ENCODE measurements at places on chromosomes 5 and 9.
A peak's percentile ranks its signal among the peaks of the same experiment; 100 is the strongest.

DNA sequence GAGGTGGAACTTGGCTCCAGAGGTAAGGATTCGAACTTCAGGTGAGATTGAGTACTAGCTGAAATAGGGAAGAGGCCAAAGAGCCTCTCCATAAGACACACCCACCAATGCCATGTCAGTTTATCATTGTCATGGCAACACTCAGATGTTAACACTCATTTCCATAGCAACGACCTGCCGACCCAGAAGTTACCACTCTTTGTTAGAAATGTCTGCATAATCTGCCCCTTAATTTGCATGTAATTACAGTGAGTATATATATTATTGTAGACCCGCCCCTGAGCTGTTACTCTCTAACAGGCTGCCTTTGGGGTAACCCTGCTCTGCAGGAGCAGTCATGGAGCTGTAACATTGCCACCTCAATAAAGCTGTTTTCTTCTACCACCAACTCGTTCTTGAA is 10.2 kb upstream of the NTRK2 start:
- DNase-seq = no peak

GRCh38 chr9:3971391-3972082 is 328.3 kb downstream of the GLIS3 start:
- no peak for DNase-seq

- no peak for DNase-seq
Observed at GRCh38 chr5:124981901-124982300, 235.5 kb upstream of the ZNF608 start.

DNA sequence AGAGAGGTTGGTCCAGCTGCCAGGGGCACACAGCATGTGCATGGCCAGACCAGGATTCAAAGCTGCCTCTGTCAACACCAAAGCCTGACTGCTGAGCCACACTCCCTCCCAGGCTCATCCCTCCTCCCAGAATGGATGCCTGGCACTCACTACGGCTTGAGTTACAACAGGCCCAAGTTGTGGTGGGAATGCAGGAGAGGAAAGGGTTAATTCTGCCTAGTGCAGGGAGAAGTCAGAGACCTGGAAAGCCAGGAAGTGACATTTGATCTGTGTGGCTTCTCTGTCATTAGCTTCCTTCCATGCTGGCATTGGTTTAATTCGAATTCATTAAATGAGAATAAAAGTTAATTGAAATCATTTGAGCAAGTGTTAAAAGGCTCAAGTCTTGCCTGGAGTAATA is 150.0 kb downstream of the NSG2 start:
- no peak for DNase-seq

- no peak for DNase-seq
Observed at GRCh38 chr5:83401122-83401731, 70.3 kb upstream of the VCAN start.

DNA sequence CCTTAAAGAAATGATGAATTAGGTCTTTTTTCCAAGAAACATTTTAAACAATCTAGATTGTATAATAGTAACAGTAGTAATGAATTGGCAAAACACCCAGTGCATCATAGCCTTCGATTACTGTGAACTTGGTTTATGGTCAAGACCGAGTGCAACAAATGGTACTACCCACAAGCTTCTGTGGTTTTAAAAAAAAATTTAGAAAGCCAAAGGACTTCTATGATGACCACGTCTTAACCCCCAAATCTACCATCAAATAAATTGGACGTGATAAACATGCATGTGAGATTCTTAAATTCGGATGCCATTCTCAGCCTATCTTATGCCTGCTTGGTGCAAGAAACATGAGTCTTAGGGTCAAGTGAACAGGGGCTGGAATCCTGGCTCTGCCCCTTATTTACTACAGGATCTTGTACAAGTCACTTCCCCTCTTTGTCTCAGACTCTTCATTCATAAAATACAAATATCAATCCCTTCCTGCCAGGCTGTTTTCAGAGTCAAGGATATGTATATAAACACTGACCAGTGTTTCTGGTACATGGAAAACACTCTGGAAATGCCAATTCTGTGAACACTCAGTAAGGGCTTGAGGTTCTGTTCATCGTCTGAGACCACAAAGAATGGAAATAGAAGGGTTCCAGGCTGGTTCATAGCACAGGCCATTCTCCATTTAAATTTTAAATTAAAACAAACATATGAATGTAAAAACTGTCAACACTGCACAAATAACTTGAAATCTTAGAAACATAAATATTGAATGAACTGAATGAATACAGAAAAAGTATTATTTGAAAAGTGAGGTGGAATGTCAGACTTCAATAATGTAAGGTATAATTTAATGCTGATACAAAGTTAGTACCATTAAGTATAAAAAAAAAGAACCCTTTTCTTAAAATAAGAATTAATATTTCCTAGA is 107.8 kb downstream of the NR6A1 start:
- no peak for DNase-seq

DNA sequence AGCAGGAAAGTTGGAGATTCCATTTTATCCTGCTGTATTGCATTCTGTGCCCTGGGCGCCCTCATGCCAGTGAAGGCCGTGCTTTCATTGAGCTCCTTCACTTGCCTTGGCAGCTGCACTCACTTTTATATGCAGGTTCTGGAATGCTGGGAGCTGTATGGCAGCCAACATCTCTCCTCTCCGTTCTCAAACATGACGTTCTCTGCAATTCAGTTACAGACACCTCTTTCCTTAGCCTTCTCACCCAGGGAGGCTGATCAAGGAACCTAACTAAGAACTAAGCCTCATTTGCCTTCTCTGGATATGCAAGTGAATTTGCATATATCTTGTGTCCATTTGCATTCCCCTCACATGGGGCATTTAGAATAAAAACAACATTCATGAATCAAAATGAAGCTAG is 29.4 kb upstream of the PURA start:
- DNase-seq = no peak

- peak; percentile 64 for DNase-seq
Observed at GRCh38 chr9:27572918-27573633, at the start of gene C9orf72. Gene C9orf72 (minus strand): TSS chr9:27573481. CDS start chr9:27567120, 6,361 bp downstream.

DNA sequence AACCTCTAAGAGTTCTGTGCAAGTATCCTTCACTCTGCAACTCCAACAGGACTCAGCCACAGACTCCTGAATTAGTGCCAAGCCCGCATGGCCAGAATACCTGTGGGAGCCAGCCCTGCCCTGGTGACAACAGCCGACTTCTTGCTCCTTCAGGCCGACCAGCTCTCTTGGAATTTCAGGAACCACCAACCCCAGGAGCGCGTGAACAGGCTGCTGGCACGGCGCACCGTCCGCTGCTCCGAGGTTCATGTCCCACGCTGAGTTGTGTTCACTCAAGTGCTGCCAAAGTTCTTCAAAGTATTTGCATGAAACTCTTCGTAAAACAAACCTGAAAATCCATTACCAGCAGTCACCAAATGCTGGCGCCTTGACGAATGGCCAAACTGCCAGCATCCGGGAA is 232.8 kb downstream of the NR2F1-AS1 start:
- no peak for DNase-seq

DNA sequence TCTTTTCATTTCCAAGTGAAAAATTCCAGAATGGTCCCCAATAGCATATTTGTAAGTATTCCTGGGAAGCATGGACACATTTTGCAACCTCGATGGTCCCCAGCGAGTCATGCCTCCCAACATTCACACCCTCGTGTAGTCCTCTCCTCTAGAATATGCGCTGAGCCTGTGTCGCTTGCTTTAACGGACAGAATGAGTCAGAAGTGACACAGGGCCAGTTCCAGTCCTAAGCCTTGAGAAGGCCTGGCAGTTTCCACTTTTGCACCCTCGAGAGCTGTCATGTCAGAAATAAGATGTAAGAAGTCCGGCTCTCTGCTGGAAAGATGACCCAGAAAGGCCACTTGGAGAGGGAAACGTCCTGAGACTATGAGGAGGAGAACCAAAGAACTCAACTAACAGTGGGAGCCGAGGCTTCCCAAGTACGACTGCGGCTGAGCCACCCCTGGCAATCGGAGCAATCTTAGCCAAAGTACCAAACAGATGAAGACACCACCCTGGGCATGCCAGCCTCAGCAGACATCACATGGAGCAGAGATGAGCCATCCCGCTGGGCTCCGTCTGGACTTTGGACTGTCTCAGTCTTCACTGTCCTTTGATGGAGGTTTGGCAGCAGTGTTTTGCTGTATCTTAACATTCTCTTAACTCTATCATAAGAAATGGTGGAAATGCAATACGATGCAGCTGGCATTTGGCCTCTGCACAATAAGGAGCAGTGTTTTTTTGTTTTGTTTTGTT is 42.6 kb upstream of the GFPT2 start:
- no peak for DNase-seq

DNA sequence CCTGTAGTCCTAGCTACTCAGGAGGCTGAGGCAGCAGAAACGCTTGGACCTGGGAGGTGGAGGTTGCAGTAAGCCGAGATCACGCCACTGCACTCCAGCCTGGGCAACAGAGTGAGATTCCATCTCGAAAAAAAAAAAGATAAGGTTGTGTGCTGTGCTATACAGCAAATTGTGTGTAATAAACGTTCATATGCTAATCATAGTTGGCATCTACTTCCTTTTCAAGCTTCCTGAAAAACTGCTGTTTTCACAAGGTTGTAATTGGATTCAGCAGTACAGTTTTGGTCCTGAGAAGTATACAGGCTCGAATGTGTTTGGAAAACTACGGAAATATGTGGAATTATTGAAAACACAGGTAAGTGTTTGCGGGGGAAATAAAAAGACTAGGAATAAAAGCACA is 25.5 kb downstream of the OTULINL start:
- no peak for DNase-seq

Measured in stimulated activated CD8-positive, alpha-beta memory T cell treated with anti-CD3 and anti-CD28 coated beads, Interleukin-7, amount 100 ng/mL, for 24 hours (primary cell).